ENCODE measurements at places on chromosomes 5 and 9.
A peak's percentile ranks its signal among the peaks of the same experiment; 100 is the strongest.

GRCh38 chr9:37061768-37062167, 27.7 kb upstream of the PAX5 start:
- DNase-seq: no peak

- no peak for DNase-seq
Measured at GRCh38 chr9:134547161-134548100, 94.2 kb upstream of the COL5A1 start.

DNA sequence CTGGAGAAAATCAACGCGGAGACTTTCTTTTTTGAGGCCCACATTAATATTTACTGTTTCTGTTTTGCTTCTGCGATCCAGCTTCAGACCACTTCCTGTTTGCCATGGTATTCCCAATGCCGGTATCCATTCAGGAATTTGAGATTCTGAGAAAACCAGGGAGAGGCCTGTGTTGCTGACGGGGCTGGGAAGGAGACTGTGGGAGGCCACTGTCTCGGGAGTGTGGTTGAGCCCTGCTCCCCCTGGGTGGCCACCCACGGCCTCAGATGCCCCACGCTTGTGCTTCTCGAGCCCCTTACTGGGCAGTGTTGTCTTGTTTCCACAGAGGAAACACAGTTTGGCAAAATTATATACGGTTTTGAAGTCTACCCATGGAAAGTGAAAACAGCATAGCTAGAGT, 403.6 kb upstream of the IRX2 start:
- DNase-seq: no peak

- no peak for DNase-seq
Measured at GRCh38 chr9:133731876-133732638, 6.1 kb downstream of the SARDH start.

GRCh38 chr9:89562186-89562814, 42.5 kb upstream of the GADD45G start:
- DNase-seq: no peak

DNA sequence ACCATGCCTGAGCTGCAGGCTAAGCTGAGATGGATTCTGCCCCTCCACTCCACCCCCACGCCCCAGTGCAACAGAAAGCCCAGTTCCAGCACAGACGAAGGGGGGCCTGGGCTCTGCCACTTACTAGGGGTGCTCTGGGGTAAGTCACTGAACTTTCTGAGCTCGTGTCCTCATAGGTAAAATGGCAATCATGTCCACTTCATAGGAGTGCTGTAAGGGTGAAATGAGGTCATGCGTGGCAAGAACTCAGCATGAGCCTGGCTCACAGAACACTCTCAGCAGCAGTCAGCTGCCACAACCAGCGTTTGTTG, 8.4 kb upstream of the PSD2 start:
- no peak for DNase-seq

DNA sequence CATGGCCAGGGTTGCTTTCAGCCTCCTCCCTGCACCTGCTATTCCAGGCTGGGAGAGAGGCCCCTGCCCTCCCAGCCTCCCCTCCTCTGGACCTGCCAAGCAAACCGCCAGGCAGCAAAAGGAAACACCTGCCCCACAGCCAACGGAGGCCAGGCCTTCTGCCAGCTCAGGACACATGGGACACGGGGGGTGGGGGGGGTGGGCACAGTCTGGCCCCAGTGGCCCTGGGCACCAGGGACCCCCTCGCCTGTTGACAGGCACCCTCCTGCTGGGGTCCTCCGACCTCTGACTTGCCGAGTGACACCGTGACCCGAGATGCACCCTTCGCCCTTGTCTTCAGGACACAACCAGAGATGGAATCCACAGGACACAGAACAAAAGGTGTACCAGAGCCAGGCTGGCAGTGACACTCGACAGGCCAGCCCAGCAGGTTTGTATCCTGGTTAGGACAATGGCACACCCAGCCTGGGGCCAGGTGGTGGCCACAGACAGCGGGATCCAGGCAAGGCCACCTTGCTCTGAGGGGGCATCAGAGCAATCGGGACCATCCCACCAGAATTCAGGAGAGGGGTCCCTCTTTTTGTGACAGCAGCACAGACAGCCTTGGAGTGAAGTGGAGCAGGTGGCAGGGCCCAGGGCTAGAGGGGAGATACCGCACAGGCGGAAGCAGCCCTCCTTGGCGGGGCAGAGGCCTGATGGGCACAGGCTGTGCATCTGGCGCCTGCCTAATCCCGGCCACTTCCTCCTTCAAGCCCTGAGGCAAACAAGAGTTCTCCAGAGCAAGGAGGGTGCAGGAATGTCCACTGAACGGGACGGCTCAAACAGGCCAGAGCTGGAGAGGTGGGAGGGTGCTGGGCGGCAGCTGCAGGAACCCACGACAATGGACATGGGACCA, 1.3 kb upstream of the TMEM210 start:
- DNase-seq: no peak

DNA sequence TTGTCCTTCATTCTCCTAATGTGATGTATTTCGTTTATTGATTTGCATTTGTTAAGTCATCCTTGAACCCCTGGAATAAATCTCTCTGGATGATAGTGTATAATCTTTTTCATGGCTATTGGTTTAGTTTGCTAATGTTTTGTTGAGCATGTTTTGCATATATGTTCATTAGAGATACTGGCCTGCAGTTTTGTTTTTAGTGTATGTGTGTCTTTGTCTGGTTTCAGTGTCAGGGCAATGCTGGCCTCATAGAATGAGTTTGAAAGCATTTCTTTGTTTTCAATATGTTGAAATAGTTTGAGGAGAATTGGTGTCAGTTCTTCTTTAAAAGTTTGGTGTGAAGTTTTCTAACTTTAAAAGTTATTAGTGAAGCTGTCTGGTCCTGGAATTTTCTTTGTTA, 149.6 kb upstream of the ATP10B start:
- no peak for DNase-seq

- no peak for DNase-seq
Measured at GRCh38 chr9:70998962-70999361, 122.5 kb downstream of the TRPM3 start.

DNA sequence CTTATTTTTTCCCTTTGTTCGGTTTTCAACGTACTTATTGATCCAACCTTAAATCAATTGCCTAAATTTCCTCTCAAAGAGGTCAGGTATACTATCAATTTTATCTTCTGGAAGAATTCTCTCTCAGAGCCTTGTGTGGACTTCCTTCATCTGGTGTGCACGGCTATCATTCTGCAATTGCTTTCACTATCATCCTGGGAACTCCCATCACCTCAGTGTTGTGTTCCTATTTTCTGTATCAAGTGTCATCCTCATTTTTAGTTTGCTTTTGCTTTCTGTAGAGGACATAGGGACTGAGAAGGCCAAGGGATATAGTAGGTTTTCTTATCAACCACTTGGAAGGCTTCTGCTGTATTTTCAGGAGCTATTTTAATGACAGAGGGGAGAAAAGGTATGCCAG, 11.3 kb downstream of the STOM start:
- no peak for DNase-seq

DNA sequence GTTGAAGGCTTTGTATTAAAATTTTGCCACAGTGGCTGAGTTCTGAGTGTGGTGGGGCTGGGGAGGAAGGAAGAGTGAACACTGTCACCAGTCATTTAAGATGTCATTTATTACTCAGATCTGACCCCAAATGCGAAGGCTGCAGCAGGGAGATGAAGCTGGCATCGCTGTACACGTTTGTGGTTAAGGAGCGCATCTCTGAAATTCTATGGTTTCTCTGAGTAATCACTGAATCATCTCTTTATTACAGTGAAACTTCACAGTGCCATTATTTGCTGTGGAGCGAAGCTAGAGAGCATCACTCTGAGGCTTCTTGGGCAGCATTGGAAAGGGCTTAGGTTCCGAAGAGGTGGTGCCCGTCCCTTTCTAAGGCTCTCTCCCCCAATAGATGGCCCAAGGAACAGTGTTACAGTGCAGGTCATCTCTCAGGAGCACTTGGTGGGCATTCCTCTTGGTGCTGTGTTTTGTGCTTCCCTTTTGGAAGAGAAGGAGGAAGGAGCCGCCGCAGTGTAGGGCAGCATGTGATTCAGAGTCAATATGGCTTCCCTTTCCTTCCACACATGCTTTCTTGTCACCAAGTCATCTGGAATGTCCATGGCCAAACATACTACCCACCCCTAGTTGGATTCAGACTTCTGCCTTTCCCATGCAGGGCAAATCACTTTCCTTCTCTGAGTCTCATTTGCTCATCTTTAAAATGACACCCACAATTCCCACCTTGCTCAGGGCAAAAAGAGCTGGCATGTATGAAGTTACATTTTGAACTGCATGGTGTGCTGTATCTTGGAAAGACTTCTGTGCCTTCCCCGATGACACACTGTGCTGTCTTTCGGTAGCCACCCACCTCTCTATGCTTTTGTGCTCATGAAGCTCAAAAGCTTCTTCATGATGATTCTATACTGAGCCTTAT, 9.3 kb upstream of the TEX48 start:
- no peak for DNase-seq

DNA sequence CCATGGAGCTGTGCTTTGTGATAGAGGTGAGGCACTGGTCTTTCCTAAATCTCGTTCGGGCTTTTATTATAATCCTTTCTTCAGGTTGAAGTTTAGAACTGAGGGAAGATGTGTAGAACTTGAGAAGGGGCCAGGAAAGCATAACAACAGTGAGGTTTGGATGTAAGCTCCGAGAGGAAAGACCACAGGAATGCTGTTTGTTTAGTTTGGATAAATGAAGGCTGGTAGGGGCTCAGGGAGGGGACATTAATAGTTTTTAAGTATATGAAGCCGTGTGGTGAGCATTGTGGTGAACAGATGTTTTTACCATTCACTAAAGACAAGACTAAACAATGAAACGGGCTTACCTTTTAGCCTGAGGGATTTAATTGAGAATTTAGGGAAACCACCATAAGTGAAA, 130.8 kb downstream of the ARHGAP26 start:
- no peak for DNase-seq

DNA sequence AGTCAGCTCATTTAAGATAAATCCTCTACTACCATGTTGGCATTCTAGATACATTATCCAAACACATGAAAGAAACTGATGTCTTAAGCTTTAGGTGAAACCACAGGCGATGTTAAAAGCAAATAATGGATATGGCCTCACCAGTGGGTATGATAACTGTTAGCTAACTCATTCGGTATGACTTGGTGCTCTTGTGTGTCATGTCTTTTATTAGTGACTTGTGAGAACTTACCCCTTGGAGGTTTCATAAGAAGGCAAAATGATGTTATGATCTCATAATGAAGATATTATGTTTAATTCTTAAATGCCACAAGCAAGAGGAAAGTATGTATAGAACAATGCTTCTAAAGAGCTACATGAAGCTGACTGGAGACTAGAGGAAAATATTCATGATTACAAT, 1227.0 kb downstream of the EFNA5 start:
- no peak for DNase-seq

- DNase-seq: peak; percentile 62
Measured at GRCh38 chr9:121399883-121400607, 30.0 kb upstream of the STOM start.

- no peak for DNase-seq
Measured at GRCh38 chr5:33650911-33651310, 210.1 kb downstream of the TARS1 start.

GRCh38 chr9:124296094-124296493, 38.3 kb downstream of the NEK6 start:
- DNase-seq: no peak

GRCh38 chr5:132204371-132205135, 23.1 kb downstream of the P4HA2 start:
- no peak for DNase-seq

- DNase-seq: no peak
Measured at GRCh38 chr9:108919517-108919916, 14.4 kb downstream of the ELP1 start.

DNA sequence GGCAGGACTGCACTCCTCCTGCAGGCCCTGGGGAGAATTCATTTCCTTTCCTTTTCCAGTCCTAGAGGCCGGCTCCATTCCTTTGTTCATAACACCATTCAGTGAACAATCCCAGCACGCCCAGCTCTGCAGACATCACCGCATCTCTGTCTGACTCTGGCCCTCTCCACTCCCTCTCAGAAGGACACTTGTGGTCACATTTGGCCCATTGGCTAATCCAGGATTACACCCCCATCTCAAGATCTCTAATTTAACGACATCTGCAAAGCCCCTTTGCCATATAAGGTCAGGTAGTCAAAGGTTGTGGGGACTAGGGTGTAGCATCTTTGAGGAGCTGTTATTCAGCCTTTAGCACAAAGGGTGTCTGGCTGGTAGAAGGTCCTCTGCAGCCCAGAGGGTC, 185.0 kb upstream of the DAP start:
- no peak for DNase-seq

DNA sequence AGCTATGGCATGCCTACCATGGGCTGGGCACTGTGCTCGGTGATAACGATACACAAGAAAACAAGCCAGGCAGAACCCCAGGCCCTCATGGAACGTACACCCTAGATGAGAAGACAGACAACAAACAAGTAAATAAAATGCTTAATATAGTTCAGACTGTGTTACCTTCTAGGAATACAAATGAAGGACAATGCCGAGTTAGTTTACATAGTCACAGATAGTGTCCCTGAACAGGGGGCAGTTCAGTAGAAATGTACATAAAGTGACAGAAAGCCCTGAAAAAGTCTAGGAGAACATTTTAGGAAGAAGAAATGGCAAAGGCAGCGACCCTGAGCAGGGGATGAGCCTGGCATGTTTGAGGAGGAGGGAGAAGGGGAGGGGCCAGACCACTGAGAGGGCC, 21.7 kb downstream of the SLC22A5 start:
- no peak for DNase-seq

- peak; percentile 31 for DNase-seq
Measured at GRCh38 chr5:116733991-116734975, 159.7 kb upstream of the SEMA6A start.

GRCh38 chr9:16391369-16391768, 479.1 kb downstream of the BNC2 start:
- no peak for DNase-seq

DNA sequence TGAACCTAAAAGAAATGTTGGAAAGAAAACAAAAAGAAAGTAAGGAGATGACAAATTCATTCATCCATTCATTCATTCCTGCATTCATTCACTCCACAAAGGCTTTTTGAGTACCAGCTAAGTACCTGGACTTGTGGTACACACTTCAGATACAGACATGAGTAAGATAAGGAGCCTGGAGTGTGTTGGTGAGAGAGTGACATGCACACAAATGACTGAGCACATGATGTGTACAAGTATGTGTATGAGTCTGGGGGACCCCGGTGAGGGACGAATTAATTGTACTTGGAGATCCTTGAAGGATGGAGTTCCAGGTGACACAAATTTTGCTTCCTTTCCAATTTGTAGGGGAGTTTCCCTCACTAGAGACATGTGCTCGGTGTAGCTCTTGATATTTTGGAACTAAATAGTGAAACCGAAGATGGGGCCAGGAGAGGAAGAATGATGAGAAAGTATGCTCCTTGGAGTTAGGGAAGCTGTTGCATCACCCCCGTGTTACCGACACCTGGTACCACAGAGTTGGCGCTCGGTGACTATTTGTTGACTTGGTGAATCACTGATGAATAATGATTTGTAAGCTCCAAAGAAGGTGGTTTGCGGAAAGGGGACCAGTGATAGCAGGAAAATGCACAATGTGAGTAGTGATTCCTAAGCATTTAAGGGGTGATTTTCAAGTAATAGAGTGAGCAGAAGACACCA, 509.8 kb downstream of the CCDC171 start:
- no peak for DNase-seq

Measured in urinary bladder (tissue), 4 donors.